ENCODE measurements at places on chromosomes 16 and 17.

DNA sequence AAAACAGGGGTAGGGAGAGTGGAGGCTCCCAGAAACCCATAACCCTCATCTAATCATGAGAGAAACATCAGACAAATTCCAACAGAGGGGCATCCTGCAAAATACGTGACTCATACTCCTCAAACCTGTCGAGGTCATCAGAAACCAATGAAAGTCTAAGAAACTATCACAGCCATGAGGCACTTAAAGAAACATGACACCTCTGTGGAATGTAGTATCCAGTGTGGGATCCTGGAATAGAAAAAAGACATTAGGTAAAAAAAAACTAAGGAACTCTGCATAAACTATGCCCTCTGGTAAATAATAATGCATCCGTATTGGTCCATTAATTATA, 16.4 kb downstream of the CDH5 start:
- DNase-seq, result no peak

DNA sequence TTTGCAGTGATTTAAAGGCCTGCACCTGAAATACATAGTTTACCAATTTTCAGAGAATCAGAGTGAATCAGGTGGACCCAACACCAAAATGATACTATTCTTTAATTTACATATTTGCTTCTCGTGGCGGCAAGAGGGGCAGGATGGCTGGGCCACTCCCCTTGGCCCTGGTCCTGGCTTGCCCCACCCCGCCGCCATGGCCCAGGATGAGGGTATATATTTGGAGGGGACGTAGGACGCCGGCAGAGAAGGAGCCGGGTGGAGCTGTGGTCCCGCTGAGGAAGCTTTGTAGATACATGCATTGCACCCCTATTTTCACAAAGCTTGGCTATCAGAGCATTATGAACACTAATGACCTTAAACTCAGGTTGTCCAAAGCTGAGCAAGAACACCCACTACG, 43.5 kb downstream of the EFCAB13 start:
- no peak for DNase-seq

DNA sequence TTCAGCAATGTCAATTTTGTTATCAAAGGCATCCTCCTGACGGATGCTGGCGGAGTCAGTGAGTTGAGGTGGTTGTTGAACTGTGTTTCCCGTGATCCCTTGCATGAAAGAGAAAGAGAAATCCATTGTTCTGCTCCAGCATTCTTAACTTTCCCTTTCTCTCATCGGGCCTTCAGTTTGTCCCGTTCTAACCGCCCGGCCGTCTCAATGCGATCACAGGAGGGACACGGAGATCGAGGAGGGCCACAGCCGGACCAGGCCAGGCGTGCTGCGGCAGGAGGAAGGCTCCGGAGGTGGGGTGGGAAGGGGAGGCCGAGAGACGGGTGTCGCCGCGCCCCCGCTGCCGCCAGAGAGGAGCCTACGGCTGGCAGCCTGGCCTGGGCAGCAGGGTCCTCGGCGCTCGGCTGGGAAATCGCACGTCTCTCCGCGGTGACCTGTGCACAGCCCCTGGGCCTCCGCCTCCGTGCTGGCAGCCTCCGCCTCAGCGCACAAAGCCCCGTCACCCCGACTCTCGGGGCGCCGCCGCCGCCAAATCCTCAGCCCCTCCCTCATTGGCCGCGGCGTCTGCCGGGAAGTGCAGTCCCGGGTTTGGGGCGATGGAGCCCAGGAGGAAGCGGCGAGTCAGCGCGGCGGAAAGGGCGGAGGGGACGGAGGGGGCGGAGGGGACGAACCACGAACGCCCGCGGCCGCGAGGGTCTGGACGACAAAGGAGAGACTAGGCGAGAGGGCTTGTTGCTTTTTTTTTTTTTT, 38.1 kb downstream of the SOST start:
- DNase-seq, result peak; percentile 93

DNA sequence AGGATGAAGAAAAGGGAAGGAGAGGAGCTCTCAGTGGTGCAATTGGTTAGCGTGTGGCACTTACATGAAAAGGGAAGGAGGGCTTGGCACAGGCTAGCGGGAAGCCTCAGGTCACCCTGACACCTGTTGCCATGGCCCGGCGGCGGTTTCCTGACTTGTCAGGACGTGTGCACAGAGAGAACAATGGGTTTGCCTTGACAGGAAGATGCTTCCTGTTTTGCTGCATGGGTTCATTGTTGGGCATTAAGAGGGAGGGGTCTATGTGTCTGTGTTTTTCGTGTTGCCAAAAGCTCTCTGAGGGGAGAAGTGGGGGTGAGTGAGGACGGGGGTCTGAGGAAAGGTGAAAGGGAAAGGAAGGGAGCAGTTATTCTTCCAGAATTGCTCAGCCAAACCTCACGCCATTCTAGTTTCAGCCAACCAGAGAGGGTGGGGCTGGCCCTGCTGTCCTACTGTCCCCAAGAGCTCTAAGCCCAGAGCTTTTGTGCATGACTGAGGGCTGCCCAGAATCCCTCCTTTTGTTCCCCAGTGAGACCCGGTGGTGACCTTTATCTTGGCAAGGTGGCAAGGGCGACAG, 17.1 kb upstream of the CCR7 start:
- DNase-seq, result peak; percentile 48

- DNase-seq, result peak; percentile 94
Measured at GRCh38 chr16:58499615-58500351, at the start of gene NDRG4. TSS of gene NDRG4 (plus strand) at chr16:58500143. CDS start at chr16:58500249, 106 bp downstream.

- DNase-seq, result no peak
Measured at GRCh38 chr17:37713028-37713431, 31.8 kb downstream of the HNF1B start.

- peak; percentile 24 for DNase-seq
Measured at GRCh38 chr16:31876951-31877828, 3.6 kb downstream of the ZNF267 start.

GRCh38 chr17:76868176-76868668, at the start of gene MGAT5B:
TSS of gene MGAT5B (plus strand) at chr17:76868404. CDS start at chr17:76869030, 626 bp downstream.
- peak; percentile 87 for DNase-seq

DNA sequence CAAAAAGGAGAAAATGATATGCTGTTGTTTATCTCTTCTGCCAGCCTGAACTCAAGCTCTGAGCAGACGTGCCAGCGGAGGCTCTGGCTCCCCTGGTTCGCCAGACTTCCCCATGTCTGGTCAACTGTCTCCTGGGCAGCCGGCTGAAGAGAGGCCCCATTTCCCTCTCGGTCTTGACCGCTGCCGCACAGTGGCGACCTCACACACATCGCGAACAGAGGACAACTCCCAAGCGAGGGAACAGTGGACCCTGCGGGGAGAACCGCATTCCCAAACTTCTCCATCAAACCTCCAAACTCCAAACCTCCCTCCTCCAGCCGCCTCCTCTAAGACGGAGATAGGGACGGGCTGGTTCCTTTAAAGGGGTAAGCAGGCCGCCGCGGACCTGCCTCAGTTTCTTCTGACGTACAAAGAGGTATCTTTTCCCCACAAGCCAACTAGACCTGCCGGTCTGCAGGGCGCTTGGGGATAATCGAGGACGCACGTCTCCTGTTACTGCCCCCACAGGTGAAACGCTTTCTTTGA, 24.9 kb upstream of the RFFL start:
- peak; percentile 64 for DNase-seq

DNA sequence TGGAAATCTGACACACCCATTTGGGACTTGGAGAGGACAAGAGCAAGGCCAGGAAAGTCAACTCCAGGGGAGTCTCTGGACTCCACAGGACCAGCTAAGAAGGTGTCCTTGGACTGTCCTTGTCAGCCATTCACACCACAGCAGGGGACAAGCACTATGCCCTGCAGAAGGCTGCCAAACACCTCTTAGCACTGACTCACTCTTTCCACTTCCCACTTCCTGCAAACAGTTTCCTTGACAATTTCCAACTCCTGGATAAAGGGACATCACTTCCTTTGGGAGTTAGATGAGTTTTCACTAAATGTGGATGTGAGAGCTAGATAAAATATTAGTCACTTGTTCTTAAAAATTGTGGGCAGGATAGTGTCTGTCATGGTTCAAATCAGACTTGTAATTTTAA, 37.8 kb upstream of the BCAR1 start:
- DNase-seq, result peak; percentile 65

GRCh38 chr17:3381957-3382356, 4.2 kb downstream of the OR3A2 start:
- no peak for DNase-seq

DNA sequence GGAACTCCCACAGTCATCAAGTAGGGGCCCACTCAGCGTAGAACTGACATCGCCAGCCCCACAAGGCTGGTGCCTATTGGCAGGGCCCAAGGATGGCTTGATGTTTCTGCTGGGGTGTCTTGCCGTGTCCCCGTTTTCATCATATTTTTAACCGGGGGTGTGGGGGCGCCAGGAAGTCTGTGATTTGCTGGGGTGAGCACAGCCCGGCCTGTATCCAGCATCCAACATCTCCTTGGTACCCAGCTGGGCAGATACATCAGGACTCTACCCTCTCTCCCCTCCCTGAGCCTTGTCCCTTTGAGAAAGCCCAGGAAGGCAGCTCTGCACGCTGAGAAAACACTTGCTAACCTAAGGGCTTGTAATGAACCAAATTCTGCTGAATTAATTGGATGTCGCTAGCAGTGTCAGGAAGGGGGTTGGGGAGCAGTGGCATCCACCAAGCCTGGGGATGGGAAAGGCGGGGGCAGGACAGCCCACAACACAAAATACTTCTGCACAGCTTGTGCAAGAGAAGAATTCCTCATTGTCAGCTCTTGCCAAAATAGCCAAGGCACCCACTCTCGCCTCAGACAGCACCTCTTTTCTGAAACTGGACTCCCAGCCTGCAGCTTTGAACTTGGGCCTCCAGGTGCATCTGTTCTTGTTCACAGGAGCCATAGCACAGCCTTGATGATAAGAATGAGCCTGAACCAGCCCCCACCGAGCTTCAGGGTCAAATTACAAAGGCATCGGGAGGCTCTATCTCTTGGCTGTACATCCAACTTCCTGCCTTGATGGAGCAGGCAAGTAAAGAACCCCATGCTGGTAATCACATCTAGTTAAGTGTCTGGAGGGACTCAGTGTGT, 63.7 kb upstream of the LYRM9 start:
- DNase-seq, result no peak

DNA sequence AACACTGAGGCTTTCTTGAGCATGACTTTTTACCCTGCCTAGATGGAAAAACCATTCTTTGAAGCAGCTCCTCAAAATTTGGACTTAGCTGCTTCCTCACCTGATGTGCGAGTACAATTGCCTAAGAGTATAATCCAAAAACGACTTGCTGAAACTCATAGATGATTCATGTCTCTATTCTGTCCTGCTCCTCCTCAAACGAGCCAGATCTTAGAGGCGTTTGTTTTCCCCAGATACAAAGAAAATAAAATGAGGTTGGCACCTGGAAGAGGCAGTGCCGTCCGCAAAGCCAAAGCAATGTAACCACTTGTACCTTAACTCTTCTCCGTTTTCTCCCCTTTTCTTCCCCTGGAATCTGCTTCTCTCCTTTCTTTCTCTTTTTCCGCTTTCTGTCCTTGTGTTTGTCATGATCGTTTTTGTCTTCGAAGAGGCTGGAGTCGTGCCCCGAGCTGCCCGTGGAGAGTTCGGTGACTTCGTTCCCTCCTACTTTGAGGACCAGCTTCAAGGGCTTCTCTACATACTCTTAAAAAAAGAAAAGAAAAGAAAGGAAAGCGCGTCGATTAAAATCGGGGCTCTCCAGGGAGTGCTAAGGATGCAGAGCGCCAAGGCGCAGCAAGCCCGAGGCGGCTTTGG, 895 bp downstream of the BRD7 start:
- no peak for DNase-seq

- no peak for DNase-seq
Measured at GRCh38 chr16:15689290-15689689, 39.2 kb downstream of the NDE1 start.

GRCh38 chr17:10075919-10076318, 122.5 kb downstream of the GAS7 start:
- DNase-seq, result no peak

DNA sequence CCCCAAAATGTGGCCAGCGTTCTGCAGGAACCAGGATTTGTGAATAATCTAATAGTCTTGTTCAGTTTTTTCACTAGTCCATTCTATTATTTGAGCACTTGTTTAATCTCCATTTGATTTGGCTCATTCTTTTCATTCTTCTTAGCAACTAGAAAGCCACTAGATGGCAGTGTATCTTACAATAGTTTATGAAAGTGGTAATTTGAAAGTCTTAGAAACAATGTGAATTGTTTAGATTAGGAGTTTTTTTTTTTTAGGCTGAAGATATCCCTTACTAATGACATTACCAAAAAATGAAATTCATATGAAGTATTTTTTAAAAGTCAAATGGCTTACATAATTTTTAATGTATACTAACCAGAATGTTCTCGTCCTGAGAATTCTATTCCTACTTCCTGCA, 6.7 kb downstream of the ERI2 start:
- DNase-seq, result peak; percentile 40

GRCh38 chr17:10920558-10921108, 82.7 kb upstream of the PIRT start:
- no peak for DNase-seq

DNA sequence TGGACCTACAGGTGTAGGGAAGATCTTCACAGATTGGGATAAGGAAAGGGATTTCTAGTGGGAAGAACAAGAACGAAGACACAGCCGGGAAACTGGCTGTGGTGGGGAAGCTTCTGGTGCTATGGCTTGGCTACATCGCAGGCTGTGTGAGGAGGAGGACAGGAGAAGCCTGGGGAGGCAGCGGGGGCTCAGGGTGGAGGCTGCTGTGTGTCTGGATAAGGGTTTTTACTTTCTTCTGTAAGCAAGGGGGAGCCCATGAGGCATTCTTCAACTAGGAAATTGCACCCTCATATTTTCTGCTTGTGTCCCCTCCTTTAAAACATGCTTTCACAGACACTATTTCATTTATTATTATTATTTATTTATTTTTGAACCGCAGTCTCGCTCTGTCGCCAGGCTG, 2.9 kb upstream of the RHBDF2 start:
- no peak for DNase-seq

GRCh38 chr17:78146881-78147280, 696 bp downstream of the C17orf99 start:
- DNase-seq, result no peak

- no peak for DNase-seq
Measured at GRCh38 chr17:80885947-80886582, 105.6 kb upstream of the CHMP6 start.

GRCh38 chr17:5325851-5326250, 43.8 kb downstream of the RABEP1 start:
- DNase-seq, result peak; percentile 1

Measured in muscle of leg (tissue), 16 donors.